ENCODE measurements at places on chromosomes 12 and 14.

- no peak for DNase-seq
These were observed 450 bp downstream of the BLTP3B start for GRCh38 chr12:100141998-100142850.

- DNase-seq: no peak
These were observed 7.4 kb upstream of the PTGES3 start for GRCh38 chr12:56695327-56696101.

DNA sequence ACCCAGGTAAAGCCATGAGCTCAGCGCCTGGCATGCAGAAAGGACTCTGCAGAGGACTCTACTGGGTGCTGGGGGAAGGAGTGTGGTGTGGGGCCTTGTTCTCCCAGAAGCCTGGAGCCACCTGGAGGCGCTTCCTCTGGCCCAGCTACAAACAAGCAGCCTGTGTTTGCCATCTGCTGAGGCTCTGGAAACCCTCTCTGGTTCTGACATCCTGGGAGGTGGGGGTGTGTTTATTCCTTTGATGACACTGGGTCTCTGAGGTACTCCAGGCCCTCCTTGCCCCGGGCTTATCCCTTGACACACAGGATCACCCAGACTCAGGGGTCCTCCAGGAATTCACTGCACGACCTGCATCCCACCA, 44.9 kb downstream of the RNF34 start:
- no peak for DNase-seq

- no peak for DNase-seq
These were observed 293.9 kb downstream of the ITPR2 start for GRCh38 chr12:26539131-26539530.

DNA sequence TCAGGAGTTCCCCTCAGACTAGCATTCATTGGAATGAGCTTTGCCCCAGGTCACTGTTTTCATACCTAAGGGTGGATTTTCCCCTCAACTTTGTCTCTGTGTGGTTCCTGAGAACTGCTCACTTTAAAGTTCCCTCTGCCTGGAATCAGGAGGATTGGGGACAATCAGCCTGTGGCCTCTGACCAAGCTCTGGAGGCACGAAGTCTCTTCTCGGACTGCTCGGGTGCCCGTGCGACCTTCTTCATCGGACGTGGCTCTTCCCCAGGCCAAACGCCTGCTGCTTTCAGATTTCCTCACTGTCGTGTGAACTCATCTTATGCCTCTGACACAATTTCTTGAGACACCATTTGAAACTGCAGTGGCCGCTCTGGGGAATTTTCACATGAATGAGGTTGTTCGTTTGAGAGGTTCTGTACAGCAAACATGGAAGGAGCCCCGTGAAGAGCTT, 153.7 kb upstream of the PZP start:
- no peak for DNase-seq

GRCh38 chr12:131644481-131644880, 66.4 kb upstream of the SFSWAP start:
- DNase-seq: no peak

GRCh38 chr14:84127495-84127894, 1402.4 kb upstream of the FLRT2 start:
- DNase-seq: no peak

DNA sequence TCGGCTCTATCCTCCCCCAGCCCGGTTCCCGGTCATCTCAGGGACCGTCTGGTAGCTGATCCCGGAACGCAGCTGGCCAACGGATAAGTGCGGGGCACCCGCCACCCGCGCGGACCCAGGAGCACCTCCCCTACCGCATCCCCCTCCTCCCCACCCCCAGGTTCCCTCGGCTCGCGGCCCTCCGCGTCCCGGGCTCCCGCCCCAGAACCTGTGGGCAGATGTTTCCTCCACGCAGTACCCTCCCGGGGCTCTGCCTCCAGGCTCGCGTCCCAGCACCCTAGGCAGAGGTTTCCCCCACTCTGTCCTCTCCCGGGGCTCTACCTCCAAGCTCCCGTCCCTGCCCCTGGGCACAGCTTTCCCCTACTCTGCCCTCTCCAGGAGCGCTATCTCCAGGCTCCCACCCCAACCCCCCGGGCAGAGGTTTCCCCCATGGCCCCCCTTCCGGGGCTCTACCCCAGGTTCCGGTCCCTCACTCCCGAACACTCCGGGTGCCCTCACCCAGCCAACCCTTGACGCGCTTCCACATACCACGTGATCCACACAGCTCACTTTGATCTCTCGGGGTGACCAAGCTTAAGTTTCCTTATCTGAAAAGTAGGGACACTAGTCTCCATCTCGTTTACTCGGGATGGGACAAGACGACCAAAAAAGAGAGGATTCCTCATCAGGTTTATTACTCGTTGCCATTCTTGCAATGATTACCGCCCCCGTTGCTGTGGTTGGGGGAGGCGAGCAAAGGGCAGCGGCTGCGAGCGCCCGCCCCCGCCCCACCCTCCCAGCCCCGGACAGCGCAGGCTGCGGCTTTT, at the start of gene CCDC38:
Gene CCDC38 (minus strand): TSS at position 91 of the 806 bp plus-strand sequence. CDS start 6,105 bp downstream, outside the sequence.
- DNase-seq: no peak

- DNase-seq: no peak
These were observed 431.9 kb downstream of the BCAT1 start for GRCh38 chr12:24517000-24517399.
